ENCODE measurements at places on chromosomes 6 and 20.

GRCh38 chr6:161837854-161838253 is 564.0 kb upstream of the AGPAT4 start:
- DNase-seq: no peak

DNA sequence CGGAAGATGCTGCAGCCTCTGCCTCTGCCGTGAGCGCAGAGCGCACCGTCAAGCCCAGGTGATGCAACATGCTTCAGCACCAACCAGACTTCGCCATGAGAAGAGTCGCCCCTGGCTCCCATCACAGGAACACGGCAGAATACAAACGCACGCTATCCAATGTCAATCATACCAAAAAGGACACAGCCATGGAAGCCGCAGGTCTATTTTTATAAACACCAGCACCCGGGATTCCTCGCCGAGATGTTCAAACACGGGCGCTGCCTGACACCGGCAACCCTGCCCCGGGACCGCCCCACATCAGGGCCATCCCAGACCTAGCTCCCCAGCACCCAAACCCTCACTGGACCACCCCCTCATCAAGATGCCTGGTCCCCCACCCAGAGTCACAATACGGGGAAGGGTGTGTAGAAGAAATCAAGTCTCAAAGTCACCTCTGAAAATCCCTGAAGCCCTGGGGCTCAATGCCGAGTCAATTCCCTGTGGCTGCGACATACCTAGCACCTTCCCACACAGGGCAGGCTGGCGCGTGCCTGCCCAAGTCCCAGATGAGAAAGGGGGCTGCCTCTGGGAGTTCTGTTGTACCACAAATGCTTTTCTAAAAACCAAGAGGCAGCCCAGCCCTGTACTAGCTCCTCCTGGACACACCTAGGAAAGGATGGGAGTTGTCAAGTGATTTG is 17.9 kb downstream of the TAF4 start:
- DNase-seq: no peak

GRCh38 chr6:156741287-156742073 is 35.7 kb upstream of the ARID1B start:
- DNase-seq: no peak

GRCh38 chr20:2114990-2115681 is 13.5 kb downstream of the STK35 start:
- no peak for DNase-seq

GRCh38 chr6:56148488-56149186 is 98.7 kb downstream of the COL21A1 start:
- DNase-seq: no peak

GRCh38 chr20:7348253-7348652 is 580.8 kb downstream of the BMP2 start:
- DNase-seq: no peak

GRCh38 chr6:125004198-125004597 is 42.0 kb downstream of the RNF217 start:
- DNase-seq: no peak

DNA sequence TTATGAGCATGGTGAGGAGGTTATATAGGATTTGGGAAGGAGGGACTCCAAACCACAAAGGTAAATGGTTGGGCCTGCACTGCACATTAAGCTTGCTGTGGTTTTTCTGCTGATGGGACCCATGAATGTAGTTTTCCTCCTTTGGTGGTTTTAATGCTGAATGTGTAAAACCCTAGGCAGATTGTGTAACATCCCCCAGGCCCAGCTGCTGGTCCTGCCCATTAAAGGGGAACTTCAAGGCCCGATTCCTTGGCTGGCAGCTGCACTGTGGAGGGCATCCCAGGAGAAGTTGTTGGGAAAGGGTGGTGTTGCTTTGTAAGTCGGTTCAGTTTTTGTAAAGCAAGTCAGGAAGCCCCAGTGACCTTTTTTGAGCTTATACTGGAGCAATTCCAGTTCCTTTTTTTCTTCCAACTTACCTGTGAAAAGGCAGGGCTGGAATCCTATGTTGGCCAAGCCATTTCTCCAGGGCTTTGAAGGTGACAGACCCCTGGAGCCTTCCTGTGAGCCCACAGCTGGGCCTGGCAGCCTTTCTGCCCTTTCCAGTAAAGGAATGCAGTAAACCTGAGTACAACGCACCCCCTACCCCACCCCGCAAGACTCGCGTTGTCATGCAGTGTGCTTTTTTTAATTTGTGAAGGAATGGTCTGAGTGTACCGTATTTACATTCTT is 43.1 kb upstream of the NAA20 start:
- no peak for DNase-seq

- no peak for DNase-seq
Measured at GRCh38 chr6:5318617-5319272, 57.4 kb downstream of the FARS2 start.

- no peak for DNase-seq
Measured at GRCh38 chr6:223763-224162, 68.5 kb upstream of the DUSP22 start.

DNA sequence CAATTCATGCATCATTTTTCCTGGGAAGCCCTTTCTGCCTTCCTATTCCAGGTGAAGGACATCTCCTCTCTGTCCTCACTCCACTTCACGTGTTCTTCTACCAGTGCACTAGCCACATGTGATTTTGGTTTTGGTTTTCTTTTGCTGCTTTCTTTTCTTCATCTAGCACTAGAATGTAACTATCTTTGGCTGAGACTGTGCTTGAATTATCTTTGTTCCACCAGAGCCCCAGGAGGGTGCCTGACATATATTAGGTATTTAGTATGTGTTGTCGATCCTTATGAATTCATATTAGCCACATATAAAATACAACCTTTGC is 79.9 kb downstream of the VGLL2 start:
- DNase-seq: no peak

- no peak for DNase-seq
Measured at GRCh38 chr6:47231151-47231550, 78.6 kb downstream of the TNFRSF21 start.

All from retinal pigment epithelial cell (primary cell).